Astrocyte of the spinal cord (primary cell): ENCODE measurements at places on chromosomes 2 and 18.

GRCh38 chr2:85850451-85850850 lies 38.3 kb downstream of the ST3GAL5 start:
- DNase-seq = no peak

- DNase-seq = peak; percentile 17
Observed at GRCh38 chr2:147636886-147637285, 207.9 kb upstream of the ACVR2A start.

DNA sequence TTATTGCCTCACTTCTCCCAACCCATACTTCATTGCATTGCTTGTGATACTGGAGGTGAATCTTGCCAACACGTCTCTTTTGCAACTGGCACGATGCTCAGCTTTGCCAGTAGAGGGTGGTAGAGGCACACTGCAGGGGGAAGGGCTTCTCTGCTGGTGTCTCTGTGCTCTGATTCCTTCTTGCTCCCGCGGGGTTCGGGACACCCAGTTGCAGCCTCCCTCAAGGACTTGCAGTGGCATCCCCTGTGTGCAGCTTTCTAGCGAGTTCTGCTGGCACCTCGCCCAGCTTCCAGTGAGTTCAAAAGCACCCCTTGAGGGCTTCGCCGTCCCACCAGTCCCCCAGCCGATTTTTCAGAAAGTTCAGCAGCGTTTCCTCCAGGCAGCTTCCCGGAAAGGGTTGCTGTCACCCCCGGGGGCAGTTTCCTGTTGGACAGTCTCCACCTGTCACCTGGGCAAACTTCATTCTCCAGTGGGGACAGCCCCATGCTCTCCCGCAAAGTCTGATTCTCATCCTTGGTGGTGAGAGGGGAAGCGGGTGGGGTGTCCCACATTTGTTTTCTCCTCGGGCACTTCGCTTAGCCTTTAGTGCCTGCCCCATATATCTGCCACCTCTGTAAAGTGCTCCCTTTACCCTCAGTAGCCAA lies 35.4 kb upstream of the EN1 start:
- DNase-seq = peak; percentile 21

DNA sequence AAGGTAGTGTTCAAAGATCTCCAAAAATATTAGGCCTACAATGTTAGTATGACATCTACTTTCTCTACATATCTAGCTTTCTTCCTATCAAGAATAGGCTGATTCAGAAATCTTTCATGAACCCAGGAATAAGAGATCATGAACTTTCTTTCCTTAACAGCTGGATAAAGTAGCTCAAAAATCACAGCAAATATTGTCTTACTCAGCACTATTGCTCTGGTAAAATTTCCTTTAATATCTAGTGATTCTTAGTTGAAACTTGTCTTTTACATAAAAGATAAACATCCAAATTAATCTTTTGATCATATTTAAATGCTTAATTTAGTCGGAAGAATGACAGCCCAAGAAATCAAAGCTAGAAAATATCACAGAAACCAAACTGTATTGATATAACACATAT lies 131.9 kb downstream of the NOL4 start:
- DNase-seq = no peak

GRCh38 chr2:34545486-34546136 lies 946.5 kb upstream of the FAM98A start:
- DNase-seq = no peak

DNA sequence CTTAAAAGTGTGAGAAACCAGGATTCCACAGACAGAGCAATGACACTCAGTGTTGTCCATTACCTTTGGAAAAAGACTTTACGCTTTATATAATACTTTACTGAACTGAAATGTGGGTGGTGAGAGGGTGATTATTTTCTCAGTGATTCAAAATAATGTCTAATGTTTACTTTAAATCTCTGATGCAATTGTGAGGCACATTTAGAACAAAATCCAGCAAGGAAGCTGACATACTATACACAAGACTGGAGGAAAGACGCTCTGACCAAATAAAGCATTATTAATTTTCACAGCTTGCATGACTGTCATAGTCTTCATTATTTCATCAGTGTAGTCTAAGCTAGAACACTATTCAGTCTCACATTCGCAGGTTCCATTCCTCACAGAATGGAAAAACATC lies 34.1 kb upstream of the STAT1 start:
- peak; percentile 41 for DNase-seq

GRCh38 chr18:26190506-26190905 lies 35.7 kb upstream of the TAF4B start:
- no peak for DNase-seq

DNA sequence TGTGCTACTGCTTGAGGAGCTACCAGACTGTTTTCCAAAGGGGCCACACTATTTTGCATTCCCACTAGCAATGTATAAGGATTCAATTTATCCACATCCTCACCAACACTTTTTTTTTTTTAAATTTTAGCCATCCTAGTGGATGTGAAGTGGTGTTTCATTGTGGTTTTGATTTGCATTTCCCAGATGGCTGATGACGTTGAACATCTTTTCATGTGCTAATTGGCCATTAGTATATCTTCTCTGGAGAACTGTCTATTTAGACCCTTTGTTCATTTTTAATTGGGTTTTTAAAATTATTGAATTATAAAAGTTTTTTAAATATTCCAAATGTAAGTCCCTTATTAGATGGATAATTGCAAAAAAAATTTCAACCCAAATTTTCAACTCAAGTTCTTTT lies 121.1 kb downstream of the MAPK4 start:
- no peak for DNase-seq

DNA sequence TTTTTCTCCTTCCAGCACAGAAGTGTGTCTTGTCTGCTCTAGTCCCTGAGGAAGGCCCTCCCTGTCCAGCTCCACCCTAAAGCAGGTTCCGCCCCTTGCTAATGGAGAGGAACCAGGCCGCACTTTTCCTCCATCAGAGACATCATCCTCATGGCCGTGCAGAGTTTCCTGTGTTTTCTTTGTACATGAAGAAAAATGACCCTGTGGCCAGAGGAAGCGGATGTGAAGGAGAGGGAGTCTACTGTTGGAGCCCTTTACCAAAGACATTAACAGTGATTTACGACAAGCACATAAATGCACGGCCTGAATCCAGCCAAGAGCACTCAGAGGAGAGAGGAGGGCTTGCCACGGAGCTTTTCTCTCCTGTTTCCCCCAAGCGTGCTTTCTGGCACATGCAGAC lies 109.5 kb downstream of the RNF144A start:
- peak; percentile 65 for DNase-seq

GRCh38 chr2:169676357-169676756 lies 17.8 kb downstream of the CFAP210 start:
- no peak for DNase-seq

- DNase-seq = peak; percentile 56
Observed at GRCh38 chr2:228048838-228049490, 132.5 kb downstream of the SPHKAP start.

- no peak for DNase-seq
Observed at GRCh38 chr2:231321021-231321420, 74.5 kb upstream of the B3GNT7 start.

GRCh38 chr2:164697688-164698461 lies 76.6 kb upstream of the GRB14 start:
- DNase-seq = peak; percentile 15

DNA sequence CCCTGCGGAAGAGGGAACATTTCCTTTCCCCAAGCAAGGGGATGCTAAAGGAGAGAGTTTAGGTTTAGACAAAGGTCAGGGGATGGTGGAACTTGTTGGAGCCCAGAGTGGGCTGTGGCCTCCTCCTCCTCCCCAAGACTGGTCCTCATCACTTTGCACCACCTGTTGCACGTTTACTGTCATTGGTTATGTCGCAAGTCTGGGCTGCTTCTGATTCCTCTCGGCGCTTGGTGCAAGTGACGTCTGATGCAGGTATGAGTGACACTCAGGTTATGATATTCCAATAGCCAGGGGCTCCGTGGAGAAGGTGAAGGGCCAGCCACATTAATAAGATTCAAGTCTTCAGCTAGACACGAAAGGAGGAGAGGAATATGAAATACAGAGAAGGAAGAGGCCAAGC lies 59.8 kb downstream of the TSN start:
- DNase-seq = no peak

DNA sequence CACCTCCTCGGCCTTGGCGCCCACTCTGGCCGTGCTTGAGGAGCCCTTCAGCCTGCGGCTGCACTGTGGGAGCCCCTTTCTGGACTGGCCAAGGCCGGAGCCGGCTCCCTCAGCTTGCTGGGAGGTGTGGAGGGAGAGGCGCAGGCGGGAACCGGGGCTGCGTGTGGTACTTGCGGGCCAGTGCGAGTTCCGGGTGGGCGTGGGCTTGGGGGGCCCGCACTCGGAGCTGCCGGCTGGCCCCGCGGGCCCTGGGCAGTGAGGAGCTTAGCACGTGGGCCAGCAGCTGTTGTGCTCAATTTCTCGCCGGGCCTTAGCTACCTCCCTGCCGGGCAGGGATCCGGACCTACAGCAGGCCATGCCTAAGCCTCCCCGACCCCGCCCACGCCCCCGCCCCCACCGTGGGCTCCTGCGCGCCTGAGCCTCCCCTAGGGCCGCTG lies 25.3 kb upstream of the TNP1 start:
- no peak for DNase-seq

DNA sequence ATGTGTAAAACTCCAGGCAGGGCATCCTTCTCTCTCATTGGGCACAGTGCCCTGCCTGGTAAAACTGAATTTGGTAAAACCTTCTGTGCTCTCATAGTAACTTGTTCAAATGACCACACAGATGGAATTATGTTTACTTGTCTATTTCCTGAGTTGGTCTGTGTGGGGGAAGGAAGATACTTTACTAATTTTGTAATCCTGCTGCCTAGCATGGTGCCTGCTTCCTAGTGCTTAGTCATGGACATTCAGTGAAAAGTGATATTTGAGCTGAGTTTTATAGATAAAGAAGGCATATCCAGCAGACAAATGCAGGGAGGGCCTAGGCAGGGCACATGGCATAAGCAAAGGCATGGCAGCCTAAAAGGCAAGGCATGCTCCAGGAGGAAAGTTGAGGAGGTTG lies 199.4 kb downstream of the FSHR start:
- peak; percentile 0 for DNase-seq

GRCh38 chr2:204984518-204984917 lies 439.2 kb downstream of the PARD3B start:
- no peak for DNase-seq

DNA sequence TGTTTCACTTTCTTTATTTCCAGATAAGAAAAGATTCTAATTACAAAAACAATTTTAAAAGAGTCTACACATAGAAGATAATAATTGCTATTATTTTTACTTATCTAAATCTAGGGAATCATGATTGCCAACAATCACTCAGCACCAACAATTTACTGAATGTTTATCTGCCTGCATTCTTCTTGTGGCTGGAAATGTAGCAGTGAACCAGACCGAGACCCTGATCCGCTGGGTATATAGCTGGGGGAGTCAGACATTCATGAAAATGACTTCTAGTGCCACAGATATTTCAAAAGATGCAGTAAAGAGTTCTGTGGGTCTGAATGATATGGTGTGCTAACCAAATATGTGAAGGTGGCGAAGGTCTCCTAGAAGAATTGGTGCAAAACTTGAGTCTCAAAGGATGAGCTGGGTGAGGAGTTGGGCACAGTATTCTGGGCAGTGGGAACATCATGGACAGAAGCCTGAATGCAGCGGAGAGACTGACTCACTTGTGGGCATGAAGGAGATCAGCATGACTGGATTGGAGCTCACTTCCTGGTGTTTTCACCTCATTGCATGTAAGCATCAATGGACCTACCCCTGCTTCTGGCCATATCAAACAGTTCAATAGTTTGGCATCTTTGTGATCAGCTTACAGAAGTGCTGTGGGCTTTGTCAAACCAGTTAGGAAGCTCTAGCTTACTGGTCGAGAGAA lies 26.1 kb upstream of the FN1 start:
- DNase-seq = peak; percentile 57

GRCh38 chr2:31735716-31736115 lies 155.0 kb upstream of the SRD5A2 start:
- no peak for DNase-seq

GRCh38 chr2:189933041-189933440 lies 129.5 kb downstream of the MSTN start:
- DNase-seq = no peak

- no peak for DNase-seq
Observed at GRCh38 chr2:238104691-238105371, 4.7 kb downstream of the ESPNL start.

- DNase-seq = no peak
Observed at GRCh38 chr2:156708051-156708450, 271.9 kb downstream of the GPD2 start.

- no peak for DNase-seq
Observed at GRCh38 chr2:229071292-229071976, 199.7 kb downstream of the PID1 start.

- peak; percentile 72 for DNase-seq
Observed at GRCh38 chr2:157257312-157258252, at the start of gene GALNT5. GALNT5 (plus strand) TSS chr2:157257705; CDS start chr2:157258083, 378 bp downstream.

DNA sequence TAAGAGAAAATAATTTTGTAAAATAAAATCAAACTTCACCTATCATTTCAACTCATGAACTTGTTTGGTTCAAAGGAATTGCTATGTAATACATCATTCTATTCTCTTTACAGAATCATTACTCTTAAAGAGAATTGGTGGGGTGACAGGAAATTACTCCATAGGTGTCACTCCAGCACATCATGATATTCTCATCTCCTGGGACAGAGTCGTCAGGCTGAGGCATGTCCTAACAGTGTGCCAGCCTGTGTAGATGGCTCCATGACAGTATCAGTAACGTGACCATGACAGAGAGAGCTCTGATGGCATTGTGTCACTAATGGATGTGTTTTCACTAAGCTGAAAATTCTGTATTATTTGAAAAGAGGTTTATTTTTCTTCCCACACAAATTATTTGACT lies 13.9 kb downstream of the SPATS2L start:
- no peak for DNase-seq

DNA sequence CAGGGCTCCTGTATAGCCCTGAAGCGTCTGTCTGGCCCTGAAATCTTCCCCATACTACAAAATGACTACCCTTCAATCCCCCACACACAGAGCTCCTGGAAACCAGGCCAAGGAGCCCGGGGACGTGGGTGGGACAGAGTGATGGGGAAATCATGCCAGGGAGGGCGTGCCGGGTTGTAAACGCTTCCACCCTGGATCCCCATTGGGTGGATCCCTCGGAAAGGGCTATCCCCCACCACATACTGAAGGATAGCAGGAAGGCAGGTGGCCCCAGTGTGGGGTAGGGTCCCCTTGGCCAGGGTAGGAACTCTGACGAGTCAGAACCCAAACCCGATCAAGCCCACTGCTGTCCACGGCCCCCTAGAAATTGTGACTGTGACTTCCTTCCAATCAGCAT lies 91.7 kb downstream of the INHBB start:
- DNase-seq = no peak

GRCh38 chr2:69518841-69519240 lies 81.6 kb upstream of the NFU1 start:
- no peak for DNase-seq

- no peak for DNase-seq
Observed at GRCh38 chr2:214382229-214382628, 28.6 kb upstream of the VWC2L start.

GRCh38 chr2:215836881-215837280 lies 176.5 kb downstream of the MREG start:
- no peak for DNase-seq

- no peak for DNase-seq
Observed at GRCh38 chr18:43303376-43303775, 26.1 kb upstream of the SYT4 start.

DNA sequence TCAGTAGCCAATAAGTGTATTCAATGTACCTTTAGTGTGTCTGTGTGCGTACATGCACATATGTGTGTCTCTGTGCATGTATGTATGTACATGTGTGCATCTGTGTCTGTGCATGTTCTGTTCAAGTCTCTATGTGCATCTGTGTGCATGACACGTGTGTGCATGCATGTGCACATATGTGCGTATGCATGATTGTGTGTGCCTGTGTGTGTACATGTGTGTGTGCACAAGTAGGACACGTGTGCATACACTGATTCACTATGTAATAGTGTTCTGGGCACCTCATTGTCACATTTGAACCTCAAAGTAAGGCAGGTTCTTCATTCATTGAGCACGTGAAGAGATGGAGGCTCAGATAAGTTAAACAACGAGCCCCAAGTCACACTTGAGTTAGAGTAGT lies 142.6 kb upstream of the COPS8 start:
- DNase-seq = no peak
